ENCODE measurements at places on chromosomes 13 and 19.

DNA sequence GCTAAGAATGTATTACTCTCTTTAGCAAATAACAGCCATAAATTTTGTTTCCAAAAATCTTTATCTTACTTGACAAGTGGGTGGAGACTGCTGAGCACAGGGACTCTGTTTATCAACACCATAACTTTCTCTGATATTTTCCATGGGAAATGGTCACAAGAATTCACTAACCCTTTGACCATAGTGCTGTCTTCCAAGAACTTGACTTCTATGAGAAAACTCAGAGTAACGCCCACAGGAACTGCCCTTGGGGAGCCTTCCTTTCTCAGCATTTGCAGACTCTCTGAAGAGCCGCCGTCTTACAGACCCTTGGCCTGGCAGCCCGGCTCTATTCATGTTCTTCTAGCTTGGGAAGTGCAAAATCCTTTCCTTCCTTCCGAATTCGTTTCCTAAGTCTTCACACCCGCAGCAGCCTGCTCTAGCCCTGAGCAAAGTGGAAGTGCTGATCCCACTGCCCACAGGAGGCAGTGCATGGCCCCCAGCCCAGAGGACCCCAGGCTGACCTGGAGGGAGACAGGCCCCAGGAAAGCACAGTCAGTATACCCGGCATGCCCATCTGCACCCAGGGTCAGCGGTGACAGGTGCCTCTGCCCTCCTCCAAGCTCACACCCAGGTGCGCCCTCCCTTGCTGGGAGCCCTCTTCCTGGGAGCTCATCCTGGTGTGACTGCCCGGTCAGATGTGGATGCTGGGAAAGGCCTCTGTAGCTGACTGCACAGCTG is 10.2 kb downstream of the GAS6 start:
- H3K4me1 ChIP-seq = peaks cover 15% of the 10 kb centered on the region
- H3K27me3 ChIP-seq = peaks cover 20% of the 10 kb centered on the region
- H3K27ac ChIP-seq = no peak overlapping the region
- H3K4me3 ChIP-seq = no peak overlapping the region
- DNase-seq = no peak
- no peaks in the 10 kb centered on the region for H3K36me3 ChIP-seq

GRCh38 chr19:47231215-47232054 is 436 bp upstream of the BBC3 start:
- peaks cover 22% of the 10 kb centered on the region for H3K4me1 ChIP-seq
- DNase-seq = peak; percentile 95
- H3K4me3 ChIP-seq = peak overlapping the region; percentile 77

- DNase-seq = no peak
- peaks cover 19% of the 10 kb centered on the region for H3K36me3 ChIP-seq
- H3K27ac ChIP-seq = peak overlapping the region; percentile 76
- peaks cover 85% of the 10 kb centered on the region for H3K4me1 ChIP-seq
- no peak overlapping the region for H3K4me3 ChIP-seq
Measured at GRCh38 chr13:99311748-99312492, 4.7 kb upstream of the GPR183 start.

GRCh38 chr13:98796191-98796590 is 43.7 kb upstream of the SLC15A1 start:
- H3K4me1 ChIP-seq = no peaks in the 10 kb centered on the region
- DNase-seq = no peak
- no peak overlapping the region for H3K4me3 ChIP-seq
- no peak overlapping the region for H3K27ac ChIP-seq
- H3K27me3 ChIP-seq = no peaks in the 10 kb centered on the region

DNA sequence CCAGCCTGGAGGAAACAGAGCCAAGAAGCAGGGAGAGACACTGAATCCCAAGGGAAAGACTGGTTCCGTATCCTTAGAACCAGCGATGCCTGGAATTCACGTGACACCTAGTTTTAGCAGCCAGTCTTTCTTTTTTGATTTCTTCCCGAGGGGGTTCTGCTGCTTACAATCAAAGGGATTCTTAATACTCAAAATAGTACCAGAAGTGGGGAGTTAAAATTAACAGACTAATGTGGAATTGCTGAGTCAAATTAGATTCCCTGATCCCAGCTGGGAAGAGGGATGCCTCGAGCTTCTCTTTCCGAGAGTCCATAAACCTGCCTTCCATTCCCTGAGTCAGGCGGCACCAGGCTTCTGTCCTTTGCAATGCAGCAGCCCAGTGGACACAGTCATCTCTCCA is 4.8 kb upstream of the MATK start:
- no peak overlapping the region for H3K27ac ChIP-seq
- H3K36me3 ChIP-seq = no peaks in the 10 kb centered on the region
- DNase-seq = no peak
- H3K4me3 ChIP-seq = no peak overlapping the region

GRCh38 chr19:38004186-38004520 is 97.1 kb downstream of the SIPA1L3 start:
- H3K27ac ChIP-seq = no peak overlapping the region
- DNase-seq = no peak
- no peaks in the 10 kb centered on the region for H3K36me3 ChIP-seq
- H3K4me3 ChIP-seq = no peak overlapping the region
- peaks cover 14% of the 10 kb centered on the region for H3K4me1 ChIP-seq

- no peak overlapping the region for H3K4me3 ChIP-seq
- no peaks in the 10 kb centered on the region for H3K36me3 ChIP-seq
- H3K27ac ChIP-seq = no peak overlapping the region
- H3K4me1 ChIP-seq = no peaks in the 10 kb centered on the region
- DNase-seq = no peak
Measured at GRCh38 chr13:74166261-74167004, 32.2 kb upstream of the KLF12 start.

- H3K27me3 ChIP-seq = no peaks in the 10 kb centered on the region
- peak overlapping the region; percentile 1 for H3K4me3 ChIP-seq
- peaks cover 7% of the 10 kb centered on the region for H3K36me3 ChIP-seq
- H3K27ac ChIP-seq = peak overlapping the region; percentile 39
Measured at GRCh38 chr13:73932091-73932490, 202.1 kb downstream of the KLF12 start.

DNA sequence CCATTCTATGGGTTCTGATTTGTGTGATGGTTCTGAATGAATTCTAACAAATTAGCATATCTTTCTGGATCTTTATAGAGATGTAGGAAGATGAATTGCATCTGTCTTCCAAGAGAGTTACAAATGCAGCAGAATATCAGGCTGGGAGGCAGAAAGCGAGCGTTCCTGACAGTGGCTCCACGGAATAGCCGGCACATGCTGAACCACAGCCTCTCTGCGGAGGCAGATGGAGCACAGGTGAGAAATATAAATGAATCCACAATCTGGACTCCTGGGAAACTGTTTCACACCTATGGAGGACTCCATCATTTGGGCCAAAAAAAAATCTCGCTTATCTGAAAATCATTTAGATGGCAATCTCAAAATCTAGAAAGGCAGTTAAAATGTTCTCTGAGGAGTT is 34.5 kb upstream of the WASF3 start:
- no peaks in the 10 kb centered on the region for H3K36me3 ChIP-seq
- no peak overlapping the region for H3K4me3 ChIP-seq
- no peaks in the 10 kb centered on the region for H3K4me1 ChIP-seq
- no peak for DNase-seq

DNA sequence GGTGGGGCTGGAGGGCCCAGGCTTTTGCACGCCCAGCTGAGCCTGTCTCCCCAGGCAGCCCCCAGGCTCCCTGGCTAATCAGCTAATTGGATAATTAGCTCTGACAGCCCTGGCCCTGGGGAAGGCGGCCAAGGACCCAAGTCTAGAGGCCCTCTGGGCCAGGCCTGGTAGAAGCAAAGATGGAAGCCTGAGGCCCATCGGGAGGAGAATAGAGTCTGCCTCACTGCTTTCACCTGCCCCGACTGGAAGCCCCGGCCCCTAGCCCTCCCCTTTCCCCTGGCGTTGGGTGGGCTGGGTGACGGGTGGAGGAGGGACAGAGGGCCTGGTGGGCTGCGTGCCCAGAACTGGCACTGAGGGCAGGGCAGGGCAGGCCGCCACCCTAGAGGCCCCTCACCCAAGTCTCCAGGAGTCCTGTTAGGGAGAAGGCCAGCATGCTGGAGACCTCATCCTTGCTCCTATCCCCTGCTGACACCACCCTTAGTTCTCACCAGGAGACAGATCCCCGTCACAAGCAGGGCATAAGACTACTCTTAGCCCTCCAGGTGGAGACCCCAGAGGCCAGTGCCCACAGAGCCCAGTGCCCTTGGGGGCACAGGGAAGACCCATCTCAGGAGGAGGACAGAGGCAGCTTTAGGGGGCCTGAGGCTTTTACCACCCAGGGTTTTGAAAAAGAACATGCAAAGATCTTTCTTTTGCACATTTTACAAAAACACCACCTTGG is 12.0 kb downstream of the LYL1 start:
- no peak overlapping the region for H3K27ac ChIP-seq
- no peak for DNase-seq
- peaks cover 1% of the 10 kb centered on the region for H3K36me3 ChIP-seq
- peaks cover 8% of the 10 kb centered on the region for H3K27me3 ChIP-seq

- H3K27ac ChIP-seq = no peak overlapping the region
- peaks cover 16% of the 10 kb centered on the region for H3K36me3 ChIP-seq
- H3K4me3 ChIP-seq = no peak overlapping the region
- peaks cover 17% of the 10 kb centered on the region for H3K4me1 ChIP-seq
- no peaks in the 10 kb centered on the region for H3K27me3 ChIP-seq
Measured at GRCh38 chr19:48881741-48882657, 9.8 kb downstream of the PPP1R15A start.
